Bone marrow (tissue), 2 donors: ENCODE measurements at places on chromosomes 3 and 15.

DNA sequence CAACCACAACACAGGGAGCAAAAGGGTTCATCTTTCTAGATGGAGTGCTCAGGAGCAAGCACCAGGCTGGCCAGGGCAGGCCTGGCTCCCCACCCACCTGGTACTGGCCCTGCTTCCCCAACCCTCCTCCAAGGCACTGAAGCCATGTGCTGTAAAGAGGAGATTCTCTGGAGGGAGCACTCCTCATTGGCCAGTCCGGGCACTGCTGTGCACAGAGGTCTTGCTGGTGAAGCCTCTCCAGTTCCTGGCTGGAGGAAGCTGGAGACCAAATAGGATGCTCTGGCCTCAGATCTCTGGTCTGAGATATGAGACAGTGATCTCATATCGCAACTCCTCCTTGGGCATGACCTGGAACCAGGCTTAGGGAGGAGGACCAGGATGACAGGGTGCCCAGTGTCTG lies 7.7 kb upstream of the SEMA3F start:
- no peak for DNase-seq

DNA sequence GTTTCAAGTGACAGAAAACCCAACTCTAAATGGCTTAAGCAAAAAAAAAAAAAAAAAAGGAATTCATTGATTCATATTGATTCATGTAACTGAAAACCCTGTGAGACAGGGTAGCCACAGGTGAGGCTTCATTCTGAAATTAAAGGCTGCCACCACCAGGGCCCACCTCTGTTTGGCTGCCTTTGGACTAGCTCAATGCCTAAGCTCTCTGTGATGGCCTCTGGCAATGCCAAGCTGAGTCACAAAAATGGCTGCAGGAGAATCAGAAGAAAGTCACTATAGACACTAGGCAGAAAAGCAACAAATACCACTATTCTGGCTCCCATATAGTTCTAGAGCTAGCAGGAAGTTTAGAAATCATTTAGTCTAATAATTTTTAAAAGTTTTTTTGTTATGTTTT lies 38.2 kb upstream of the GYG1 start:
- no peak for DNase-seq

DNA sequence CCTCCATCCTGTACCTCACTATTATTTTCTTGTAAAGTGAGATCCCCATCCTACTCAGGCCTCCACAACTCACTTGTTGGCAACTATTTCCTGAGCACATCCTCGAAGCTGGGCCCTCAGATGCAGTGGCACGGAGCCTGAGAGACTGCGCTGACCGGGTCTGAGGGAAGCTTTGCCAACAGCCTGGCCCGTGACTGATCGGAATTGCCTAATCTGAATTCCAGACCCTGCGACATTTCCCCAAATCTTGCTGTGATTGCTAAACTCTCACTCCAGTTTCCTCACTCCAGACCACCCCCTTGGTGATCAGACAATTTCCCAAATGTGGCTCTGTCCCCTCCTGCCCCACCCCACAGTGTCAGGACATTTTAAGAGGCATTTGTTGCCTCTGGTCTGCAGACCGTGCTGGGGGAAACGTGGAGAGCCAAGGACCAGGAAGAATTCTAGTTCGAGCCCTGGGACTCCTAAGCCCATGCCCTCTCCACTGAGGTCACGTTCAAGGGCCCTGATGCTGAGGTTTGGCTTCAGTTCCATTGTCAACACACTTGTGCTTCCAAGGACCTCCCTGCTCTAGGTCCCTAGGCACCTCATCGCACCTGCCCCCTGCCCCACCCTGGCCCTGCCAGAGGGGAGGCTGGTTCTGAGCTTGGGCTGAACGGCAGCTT lies 22.8 kb downstream of the KLHL25 start:
- no peak for DNase-seq

DNA sequence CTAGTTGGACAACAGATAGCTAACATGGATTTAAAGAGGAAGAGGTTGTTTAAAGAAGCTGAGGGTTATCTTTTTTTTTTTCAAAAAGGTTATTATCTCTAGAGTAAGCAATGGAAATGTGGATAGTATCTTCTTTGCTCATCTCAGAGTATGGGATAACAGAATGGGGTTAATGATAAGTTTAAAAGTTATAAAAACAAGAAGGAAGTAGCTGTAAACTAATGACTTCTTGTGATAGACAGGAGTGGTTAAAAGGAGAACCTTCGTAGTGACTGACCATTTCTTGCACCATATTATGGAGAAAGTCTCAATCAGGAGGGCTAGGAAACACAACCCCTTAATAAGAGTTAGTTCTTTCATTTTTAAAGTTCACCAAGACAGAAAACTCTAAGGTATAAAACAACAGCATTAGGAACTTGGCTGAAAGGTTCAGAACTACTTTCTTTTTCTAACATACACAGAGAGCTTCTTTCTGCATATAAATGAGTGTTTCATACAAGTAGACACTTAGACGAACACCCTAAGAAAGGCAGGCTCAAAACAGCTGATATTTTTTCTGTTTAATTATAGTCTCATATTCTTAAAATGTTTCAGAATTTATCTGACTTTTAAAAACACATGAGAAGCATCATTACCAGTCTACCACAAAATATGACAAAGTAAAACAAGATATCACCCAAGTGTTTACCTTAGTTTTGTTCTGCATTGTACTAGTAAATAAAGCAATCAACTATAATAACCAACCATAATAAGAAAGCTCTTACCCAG lies 140.0 kb downstream of the MEIS2 start:
- DNase-seq, result no peak

DNA sequence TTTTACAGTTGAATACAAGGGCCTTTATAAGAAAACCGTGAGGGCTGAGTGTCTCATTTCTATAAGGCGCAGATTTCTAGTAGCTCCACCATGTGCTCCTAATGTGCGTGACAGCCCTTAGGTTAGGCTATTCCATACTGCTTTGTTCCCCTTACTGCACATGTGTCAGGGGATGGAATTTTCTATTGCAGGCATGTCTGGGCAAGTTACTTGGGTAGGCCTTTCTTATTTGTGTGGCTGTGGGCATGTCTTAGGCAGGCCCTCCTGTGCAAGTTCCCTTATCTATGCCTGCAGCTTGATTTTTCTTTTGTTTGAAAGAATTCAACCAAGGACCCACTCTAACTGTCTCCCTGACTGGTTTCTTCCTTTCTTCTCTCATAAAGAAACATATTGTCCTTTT lies 434.2 kb upstream of the CNTN3 start:
- no peak for DNase-seq

DNA sequence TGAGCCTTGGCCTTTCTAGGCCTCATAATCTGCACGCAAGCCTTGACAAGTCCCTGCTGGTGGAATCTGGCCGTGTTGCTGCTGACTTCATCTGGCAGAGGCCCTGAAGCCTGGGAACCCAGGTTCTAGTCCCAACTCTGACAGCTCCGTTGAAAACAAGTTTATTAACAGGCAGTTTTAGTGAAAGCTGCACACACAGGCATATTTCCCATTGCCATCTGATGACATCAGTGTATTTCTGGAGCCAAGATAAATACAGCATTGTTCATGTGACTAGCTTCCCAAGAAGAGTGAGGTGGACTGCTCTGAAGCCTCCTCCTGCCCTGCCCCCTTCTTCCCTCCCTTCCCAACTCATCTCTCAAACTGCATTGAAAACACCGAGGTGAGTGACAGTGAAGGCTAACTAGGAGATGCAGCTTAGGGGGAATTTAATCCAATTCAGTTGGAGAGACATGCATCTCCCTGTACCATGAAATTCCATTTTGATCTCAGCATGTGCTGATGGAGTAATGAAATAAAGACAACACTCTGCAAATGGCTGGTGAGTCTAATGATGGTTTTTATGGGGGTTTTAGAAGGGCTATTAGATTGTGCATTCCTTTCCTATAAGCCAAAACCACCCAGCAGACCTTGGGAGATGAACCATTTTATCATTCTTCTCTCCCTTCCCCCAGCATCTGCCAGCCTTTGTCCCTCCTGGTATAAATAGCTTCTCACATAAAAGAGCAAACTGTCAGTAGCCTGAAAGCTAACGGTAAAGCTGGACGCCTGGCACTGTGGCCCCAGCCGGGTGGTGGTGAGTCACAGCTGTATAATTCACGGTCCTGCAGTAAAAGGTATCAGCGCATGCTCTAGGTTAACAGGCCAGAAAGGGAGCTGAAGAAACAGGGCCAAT lies 38.0 kb downstream of the PRICKLE2 start:
- DNase-seq, result no peak

- DNase-seq, result no peak
Measured at GRCh38 chr3:181311186-181311585, 321.6 kb upstream of the DNAJC19 start.

GRCh38 chr15:55279746-55280351 lies 9.8 kb downstream of the RAB27A start:
- peak; percentile 14 for DNase-seq
